Germinal center (tissue), 1 donor: ENCODE measurements at places on chromosomes 12 and 14.
A peak's percentile ranks its signal among the peaks of the same experiment; 100 is the strongest.

DNA sequence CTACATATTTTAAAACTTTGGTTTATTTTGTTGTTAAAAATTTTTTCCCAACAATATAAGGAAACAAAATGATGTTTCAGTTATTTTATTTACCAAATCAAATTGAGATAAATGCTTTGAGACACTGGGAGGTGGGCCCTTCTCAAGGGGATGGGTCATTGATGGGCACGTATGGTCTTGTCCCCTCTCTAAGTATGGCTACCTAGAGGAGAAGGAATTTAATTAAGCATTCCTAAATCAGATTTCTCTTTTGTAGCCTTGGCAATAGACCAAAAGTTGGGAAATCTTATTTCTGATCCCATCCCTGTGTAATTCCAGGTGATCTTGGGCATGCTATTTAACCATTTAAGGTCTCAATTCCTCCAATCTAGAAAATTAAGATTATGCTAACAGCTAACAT is 79.0 kb downstream of the SCN8A start:
- DNase-seq: no peak

GRCh38 chr14:22384167-22384549 is 204.9 kb downstream of the DAD1 start:
- DNase-seq: no peak

DNA sequence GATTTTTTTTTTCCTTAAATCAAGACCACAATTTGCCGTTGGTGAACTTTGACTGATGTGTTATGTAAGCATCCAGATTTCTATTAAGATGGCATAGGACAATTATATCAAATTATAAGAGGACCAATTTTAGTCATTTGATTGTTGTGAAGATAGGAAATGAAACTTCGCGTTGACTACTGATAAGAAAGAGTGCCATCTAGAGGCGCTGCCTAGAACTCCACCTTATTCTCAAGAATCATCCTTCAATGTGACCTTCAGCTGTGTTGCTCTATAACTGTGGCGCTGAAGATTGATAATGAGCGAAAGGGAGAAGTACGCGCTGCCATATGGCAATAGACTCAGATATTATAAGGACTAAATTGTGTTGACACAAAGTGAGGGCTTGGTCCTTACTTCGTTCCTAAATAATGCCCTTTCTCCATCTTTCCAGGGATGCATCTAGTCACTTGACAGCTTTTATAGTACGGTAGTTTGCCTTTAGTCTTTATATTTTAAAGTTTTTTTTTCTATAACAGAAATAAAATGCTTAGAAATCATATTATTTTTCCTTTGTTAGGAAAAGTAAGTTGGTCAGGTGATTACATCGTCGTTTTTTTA is 350.8 kb upstream of the STXBP6 start:
- peak; percentile 6 for DNase-seq

DNA sequence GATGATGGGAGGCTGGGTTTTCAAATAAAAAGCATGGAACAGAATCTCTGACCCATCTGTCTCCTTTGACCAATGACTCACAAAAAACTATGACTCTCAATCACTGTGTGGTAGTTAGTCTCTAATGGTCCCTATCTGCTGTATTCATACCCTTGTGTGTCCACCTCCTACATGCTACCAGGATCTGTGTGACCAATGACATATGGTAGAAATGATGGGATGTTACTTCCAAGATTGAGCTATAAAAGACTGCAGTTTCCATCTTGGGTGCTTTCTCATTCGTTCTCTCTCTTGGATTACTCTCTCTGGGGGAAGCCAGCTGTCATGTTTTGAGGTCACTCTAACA is 144.7 kb upstream of the BTG1 start:
- no peak for DNase-seq

DNA sequence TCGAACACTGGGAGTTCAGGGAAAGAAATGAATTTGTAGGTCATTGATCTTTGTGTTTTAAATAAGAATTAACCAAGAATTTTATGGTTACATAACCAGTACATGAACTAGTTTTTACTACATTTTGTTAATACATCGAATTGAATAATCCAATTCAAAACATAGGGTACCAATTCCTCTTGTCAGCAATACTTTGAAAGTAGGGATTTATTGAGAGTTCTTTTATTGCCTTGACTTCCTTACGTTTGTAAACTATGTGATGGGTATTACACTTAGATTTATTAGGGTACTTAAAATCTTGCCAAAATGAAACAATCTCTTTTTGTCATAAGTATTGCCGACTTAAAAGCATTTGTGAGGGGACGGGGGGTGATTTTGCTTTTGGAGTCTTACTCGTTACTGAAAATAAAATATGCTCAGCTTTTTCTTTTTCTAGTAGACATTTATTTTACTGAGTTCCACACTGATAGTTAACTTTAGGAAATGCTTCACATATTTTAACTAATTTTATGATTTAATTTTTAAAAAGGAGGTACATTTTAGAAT is 22.4 kb downstream of the SOCS2 start:
- no peak for DNase-seq

DNA sequence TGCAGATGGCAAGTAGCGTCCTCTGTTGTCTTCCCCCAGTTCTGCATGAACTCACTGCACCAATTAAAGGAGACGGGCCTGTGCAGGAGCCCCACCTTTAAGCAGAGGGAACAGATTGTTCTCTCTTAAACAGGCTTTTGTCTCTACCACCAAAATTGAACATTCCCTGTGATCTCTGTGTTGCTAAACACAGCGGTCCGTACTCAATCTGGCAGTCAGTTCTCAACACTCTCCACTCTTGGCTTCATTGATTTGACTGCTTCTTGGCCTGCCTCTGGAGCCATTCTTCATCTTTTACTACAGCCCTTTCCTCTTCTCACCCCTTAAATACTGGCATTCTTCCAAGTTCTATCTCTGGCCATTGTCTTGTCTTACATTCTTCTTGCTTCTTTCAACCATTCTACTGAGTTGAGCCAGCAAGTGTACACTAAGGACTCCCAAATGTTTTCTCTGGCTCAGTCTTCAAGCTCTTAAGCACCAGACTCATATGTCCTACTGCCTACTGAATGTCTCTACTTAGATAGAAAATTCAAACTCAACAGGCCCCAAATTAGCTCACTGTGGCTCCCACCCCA is 8.0 kb upstream of the NT5DC3 start:
- no peak for DNase-seq
